ENCODE measurements at places on chromosomes 2 and 18.

- DNase-seq: no peak
Measured at GRCh38 chr2:197477797-197478196, 21.8 kb downstream of the HSPD1 start.

- no peak for DNase-seq
Measured at GRCh38 chr2:132943829-132944228, 273.8 kb upstream of the LYPD1 start.

DNA sequence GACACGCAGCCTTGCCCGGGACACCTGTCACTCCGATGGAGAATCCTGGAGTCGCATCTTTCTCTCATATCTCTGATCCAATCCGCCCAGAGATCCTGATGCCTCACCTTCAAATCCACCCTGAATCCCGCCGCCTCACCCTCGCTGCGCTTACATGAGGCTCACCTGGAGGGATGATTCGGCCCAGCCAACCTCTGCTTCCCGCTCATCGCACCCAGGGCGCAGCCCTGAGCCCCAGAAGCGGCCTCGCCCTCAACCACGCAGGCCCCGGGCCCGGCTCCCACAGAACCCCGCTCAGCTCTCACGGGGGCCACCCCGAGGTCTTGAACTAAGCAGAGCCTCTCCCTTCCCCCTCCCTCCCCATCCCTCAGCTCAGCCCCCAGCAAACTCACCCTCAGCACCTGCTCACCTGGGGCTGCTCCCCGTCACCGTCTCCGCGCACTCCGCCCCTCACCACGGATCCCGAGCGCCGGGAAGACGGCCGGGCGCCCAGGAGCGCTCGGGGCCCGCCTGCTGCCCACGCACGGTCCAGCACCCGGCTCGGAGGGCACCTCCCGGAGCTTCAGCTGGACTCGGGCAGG is 160.0 kb downstream of the NDUFA10 start:
- no peak for DNase-seq

DNA sequence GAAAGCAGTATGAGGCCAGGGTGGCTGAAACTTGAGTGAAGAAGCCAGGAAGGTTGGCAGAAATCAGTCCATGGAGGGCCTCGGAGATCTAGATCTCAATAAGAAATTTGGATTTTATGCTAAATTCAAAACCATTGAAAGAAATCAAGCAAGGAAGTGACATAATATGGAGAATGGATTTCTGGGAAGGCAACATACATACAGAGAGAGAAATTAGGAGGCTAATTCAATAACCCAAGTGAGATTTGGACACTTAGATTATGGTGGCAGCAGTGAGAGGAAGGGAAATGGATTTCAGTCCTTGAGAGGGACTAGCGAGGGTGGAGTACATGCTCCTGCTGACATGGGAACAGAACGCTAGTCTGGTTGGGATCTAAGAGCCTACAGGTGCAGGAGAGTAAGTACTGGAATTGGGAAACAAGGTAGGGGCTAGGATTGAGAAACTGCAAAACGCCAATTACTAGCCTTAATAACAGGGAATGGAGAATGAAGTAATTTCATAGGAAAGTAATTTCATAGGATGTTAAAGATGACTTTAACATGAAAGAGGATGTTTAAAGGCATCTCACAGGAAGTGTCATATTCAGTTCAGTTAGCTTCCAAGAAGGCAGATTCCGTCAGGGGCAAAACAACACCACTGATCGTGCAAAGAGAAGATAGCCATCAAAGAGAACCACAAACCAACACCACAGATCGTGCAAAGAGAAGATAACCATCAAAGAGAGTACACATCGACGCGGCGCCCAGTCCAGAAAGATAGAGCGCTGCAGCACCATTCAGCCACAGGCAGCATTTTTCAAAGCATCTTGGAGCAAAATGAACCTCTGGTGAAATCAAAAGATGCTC is 27.2 kb downstream of the CDKL4 start:
- peak; percentile 59 for DNase-seq

DNA sequence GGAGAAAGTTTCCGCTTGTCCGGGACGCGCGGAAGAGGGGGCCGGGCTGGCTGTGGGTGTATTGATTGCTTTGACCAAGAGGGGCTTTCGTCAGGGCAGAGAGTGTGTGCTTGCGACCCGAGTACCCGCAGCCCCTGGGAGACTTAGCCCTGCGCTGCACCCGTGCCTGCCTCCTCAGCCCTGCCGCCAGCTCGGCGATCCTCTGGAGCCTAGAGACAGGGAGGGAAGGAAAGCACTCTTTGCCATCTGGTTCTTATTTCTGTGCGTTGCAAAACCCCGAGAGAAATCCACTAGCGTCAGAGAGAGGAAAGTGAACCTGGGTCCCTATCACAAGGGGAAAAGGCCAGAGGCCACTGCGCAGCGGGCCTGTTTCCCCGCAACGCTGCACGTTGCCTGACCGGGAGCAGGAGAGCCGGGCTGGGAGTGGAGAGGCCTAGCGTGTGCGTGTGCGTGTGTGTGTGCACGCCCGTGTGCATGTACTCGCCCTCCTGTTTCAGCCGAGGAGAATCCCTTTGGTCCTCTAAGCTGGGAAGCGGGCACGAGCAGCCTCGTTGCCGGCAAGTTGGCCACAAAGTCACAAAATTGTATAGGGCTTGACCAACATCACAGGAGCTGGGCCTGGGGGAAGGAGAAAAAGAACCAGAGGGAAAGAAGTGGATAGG is 1.7 kb downstream of the SIX3 start:
- no peak for DNase-seq

GRCh38 chr2:204575463-204575862 is 30.2 kb downstream of the PARD3B start:
- DNase-seq: no peak

- DNase-seq: no peak
Measured at GRCh38 chr2:135612319-135612718, 81.0 kb downstream of the R3HDM1 start.

GRCh38 chr2:240955306-240956170 is 42.9 kb upstream of the SNED1 start:
- DNase-seq: no peak

- DNase-seq: peak; percentile 35
Measured at GRCh38 chr2:160407393-160408172, 86.0 kb downstream of the RBMS1 start.

GRCh38 chr2:111669928-111670695 is 213.9 kb downstream of the ANAPC1 start:
- DNase-seq: no peak

DNA sequence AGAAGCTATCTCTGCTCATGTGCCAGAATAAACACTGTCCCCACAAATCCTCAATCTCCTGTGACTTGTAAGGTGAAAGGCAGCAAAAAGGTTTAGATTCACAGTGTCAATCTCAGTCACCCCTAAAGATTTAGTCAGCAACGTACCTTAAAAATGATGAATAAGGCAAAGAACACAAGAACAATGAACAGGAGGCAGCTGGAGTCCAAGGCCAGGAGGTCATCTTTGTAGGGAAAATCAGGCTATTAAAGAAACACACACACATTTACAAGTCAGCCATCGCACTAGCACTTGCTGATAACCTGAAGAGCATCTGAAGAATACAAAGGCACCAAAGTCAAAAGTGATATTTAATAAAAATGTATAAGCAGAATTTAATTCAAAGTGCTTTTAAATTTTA is 16.6 kb downstream of the LAPTM4A start:
- DNase-seq: no peak

GRCh38 chr18:34709750-34710441 is at the start of gene DTNA:
Gene DTNA (plus strand): TSS chr18:34710298. CDS start chr18:34755977, 45,679 bp downstream.
- DNase-seq: no peak

- DNase-seq: no peak
Measured at GRCh38 chr2:104873689-104874054, 19.8 kb downstream of the POU3F3 start.

GRCh38 chr2:40004336-40004735 is 225.3 kb upstream of the THUMPD2 start:
- DNase-seq: no peak

- no peak for DNase-seq
Measured at GRCh38 chr2:217954051-217954450, 48.7 kb downstream of the TNS1 start.

- no peak for DNase-seq
Measured at GRCh38 chr18:67980241-67980640, 463.7 kb upstream of the DSEL start.

- no peak for DNase-seq
Measured at GRCh38 chr2:100137318-100137717, 5.1 kb downstream of the AFF3 start.

DNA sequence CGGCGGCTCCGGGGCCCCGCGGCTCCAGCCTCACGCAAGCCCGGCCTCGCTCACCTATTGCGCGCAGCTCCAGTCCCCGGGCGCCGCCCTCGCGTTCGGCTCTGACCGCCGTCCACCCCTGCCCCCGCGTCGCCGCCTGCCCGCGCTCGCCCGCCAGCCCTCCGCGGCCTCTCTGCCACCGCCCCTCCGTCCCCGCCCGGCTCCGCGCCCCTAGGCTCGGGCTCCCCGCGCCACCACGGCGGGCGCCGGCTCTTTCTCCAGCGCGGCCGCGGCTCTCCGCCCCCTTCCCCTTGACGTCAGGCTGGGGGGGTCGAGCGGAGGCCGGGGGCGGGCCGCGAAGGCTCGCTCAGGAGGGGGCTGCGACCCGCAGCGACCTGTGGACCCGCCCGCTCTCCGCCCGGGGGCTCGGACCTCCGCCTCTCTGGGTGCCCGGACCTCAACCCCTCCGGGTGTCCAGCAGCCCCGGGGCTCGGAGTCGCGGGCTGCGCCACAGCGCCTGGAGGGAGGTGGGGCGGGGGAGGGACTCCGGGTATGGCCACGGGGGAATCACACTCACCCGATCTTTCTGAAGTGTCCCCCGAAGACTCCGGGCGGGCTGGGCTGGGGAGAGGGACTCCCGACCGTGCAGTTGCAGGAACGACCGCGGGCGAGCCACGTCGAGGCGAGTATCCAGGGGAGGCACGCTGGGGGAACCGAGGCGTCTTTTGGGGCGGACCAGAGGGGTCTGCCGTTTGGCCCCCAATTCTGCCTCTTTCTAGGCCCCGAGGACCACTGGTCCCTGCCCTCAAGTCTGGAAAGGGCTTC is at the start of gene SEMA4C:
SEMA4C (minus strand) TSS at position 259 of the 804 bp plus-strand sequence. CDS start 2,194 bp downstream, outside the sequence.
- peak; percentile 36 for DNase-seq

Data from activated gamma-delta T cell treated with anti-CD3 and anti-CD28 coated beads, Interleukin-2, amount 50 U/mL, for 16 hours (primary cell).